ENCODE measurements at places on chromosomes 6 and 20.

- DNase-seq: no peak
These were observed 208.1 kb downstream of the TINAG start for GRCh38 chr6:54516321-54516720.

DNA sequence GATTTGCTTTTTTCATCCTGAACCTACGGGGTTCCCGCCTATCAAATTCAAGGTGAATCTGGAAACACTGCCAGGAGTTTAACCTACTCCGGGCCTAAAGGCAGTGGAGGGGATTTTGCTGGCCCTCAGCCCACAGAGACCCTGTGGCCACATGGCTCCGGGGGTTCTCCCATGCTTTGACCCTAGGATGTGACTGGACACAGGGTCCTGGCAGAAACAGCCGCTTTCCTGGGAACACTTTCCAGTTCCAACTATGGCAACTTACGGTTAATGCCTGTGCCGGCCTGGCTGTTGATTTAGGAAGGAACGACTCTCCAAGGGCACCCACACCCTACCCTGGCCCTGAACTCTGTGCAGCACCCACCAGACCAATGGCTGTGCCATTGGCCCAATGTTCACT is 141.7 kb upstream of the RPS6KA2 start:
- no peak for DNase-seq

DNA sequence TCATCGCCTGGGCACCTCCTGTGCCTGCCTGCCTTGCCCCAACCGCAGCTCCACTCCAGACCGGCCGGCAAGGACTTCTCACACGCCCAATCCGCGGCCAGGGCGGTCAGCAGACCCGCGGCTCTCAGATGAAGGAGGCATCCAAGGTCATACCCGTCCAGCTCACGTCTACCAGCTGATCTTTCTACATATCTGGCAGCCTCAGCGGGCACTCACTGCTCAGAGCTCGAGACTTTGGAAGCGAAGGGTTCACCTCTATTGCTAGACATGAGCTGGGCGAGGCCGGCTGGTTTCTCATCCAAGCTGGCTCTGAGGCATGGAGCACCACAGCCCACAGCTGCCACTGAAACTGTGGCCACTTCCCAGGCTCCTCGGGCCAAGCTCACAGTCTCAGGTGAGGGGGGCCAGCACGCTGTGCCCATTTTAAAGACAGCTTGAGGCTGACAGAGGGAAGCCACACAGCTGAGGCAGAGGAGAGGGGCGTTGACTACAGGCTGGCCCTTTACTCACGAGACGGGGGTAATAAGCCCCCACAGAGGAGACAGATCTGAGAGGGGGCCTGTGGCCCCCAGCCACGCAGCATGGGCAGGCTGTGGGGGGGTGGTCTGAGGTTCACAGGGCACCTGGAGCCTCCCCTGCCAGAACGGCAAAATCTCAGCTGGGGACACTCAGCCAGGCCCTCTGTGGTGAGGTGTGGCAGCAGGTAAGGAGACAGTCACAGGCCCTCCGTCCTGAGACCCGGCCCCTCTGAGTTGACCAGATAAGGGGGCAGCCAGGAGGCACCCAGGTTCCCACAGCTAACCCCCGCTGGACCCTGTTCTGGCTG is 2.0 kb downstream of the LAMA5 start:
- no peak for DNase-seq

GRCh38 chr6:44138717-44139350 is 11.5 kb downstream of the TMEM63B start:
- DNase-seq: no peak

- DNase-seq: no peak
These were observed 253.4 kb downstream of the HACE1 start for GRCh38 chr6:104606361-104606760.

- peak; percentile 16 for DNase-seq
These were observed 764 bp upstream of the SNAP25 start for GRCh38 chr20:10217721-10218410.

GRCh38 chr6:101595276-101595675 is 201.8 kb downstream of the GRIK2 start:
- no peak for DNase-seq

DNA sequence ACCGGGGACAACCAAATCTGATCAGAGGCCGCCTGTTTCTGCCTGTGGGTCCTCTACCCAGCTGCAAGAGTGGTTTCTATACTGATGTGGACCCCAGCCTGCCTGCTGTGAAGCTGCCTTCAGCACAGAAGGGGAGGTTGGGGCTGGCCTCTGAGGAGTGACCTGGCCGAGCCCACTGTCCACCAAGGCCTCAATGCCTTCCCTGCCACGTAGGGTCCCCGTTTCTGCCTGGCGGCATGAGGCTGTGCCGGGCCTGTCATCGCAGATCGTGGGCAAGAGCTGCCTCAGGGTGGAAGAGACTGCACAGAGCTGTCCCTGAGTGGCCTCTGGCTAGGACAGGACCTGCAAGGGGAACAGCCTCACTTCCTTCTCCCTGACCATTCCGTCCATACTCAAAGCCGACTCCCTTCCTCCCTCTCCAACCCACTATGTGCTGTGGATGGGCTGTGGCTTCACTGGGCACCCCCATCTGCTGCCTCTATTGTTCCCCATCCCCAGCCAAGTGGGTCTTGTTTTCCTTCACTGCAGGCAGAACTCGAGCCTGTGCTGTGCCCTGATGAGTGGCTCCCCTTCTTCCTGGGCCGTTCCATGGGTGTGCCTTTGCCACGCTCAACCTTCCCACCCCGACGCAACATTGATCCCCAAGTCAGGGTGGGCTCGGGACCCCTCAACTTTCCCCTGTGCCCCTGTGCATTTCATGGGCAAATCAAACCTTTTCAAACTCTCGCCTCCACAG is 60.3 kb downstream of the ERMARD start:
- no peak for DNase-seq

- DNase-seq: no peak
These were observed 906 bp downstream of the ANKRD60 start for GRCh38 chr20:58227391-58228102.

- no peak for DNase-seq
These were observed 44.7 kb downstream of the EYA2 start for GRCh38 chr20:46939031-46939965.

DNA sequence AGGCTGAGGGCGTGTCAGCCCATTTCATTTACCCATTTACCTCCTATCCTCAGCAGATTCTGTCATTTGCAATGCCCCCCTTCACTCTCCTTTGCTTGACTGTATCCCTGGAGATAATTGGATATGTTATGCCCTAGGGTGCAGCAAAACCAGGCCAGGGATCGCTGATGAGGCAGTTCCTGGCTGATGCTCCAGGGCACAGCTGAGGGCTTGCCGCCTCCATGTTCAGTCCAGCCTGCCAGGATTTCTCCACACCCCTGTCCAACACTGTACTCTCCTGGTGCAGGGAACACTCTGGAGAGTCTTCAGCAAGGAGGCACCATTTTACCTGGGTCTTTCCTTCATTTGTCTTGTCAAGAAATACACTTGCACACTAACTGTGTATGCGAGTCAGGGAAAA is 532.1 kb upstream of the CHD6 start:
- no peak for DNase-seq

DNA sequence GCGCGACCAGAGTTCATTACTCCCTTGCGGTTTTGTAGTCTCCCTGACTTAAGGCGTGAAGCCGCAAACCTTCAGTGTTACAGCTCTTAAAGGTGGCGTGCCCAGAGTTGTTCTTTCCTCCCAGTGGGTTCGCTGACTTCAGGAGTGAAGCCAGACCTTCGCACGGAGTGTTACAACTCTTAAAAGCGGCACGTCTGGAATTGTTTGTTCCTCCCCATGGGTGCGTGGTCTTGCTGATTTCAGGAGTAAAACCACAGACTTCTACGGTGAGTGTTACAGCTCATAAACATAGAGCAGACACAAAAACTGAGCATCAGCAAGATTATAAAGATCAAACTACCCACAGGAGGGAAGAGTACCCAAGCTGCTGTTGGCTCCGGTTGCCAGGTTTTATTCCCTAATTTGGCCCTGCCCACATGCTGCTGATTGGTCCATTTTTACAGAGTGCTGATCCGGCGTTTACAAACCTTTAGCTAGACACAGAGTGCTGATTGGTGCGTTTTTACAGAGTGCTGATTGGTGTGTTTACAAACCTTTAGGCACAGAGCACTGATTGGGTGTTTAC is 10.4 kb downstream of the TMEM14C start:
- DNase-seq: no peak

DNA sequence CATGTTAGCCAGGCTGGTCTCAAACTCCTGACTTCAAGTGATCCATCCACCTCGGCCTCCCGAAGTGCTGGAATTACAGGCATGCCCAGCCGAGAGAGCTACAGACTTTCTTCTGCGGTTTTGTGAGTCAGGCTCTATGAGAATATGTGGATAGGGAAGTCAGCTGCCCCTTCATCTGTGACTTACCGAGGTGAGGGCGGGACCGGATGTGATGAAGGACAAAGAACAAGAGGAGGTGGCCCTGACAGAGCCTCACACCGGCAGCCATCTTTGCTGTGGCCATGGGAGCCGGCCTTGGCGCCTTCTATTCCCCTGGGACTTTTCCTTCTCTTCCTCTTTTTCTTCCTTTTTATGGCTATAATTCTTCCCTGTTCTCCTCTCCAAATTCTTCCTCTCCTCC is 67.0 kb downstream of the IYD start:
- no peak for DNase-seq

GRCh38 chr6:147651249-147652063 is 143.0 kb downstream of the SAMD5 start:
- peak; percentile 8 for DNase-seq

- DNase-seq: no peak
These were observed 339.7 kb downstream of the THBS2 start for GRCh38 chr6:168913866-168914469.

GRCh38 chr20:25539742-25540672 is 45.3 kb downstream of the NINL start:
- no peak for DNase-seq

- no peak for DNase-seq
These were observed 57.6 kb upstream of the ZNFX1 start for GRCh38 chr20:49335476-49335875.

DNA sequence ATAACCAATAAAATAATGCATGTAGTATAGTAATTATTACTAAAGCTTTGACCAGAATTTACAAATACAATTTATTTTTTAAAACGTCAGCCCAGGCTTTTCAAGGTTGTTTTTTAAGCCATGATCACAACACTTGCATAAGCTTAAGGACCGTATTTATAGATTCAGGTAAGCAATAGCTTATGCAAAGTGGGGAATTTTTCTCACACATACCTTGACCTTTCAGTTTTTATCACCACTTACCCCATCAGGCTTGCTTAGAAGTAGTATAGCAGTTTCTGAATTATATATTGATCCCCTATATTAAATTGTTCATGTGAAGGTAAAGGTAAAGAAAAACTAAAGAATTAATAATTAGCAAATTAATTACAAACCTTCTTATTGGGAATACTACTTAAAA is 232.3 kb upstream of the FKBP1C start:
- no peak for DNase-seq
